ENCODE measurements at places on chromosomes 6 and 20.

DNA sequence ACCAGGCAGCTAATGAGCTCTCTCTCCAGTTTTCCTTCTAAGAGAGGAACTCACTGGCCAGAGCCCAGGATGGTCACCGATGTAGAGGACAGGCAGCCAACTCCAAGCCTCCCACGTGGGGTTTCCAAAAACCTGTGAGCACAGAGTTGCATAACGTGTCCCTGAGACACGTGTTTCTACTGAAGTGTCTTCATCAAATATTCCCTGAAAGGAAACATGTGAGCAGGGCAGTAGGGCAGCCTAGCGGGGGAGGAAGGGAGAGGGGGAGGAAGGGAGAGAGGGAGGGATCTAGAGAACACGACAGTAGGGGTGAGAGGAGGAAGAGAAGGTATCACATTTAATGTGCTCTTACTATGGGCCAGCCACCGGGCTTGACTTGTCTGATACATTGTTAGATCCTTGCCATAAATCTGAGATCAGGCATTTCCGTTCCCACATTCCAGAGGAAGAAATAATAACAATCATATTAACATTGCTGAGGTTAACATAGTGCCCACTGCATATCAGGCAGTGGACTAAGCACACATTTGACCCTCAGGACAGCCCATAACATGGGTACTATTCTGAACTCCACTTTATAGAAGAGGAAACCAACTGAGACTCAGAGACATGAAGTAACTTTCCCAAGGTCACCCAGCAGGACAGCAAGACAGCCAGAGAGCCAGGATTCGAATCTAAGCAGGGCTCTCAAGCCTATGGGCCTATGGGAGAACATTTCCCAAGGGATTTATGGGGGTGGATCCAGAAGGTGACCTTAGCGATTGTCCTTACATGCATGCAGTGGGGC lies 4.5 kb upstream of the SYS1 start:
- H3K27ac ChIP-seq, result no peak overlapping the region
- peaks cover 6% of the 10 kb centered on the region for H3K4me1 ChIP-seq
- DNase-seq, result no peak

DNA sequence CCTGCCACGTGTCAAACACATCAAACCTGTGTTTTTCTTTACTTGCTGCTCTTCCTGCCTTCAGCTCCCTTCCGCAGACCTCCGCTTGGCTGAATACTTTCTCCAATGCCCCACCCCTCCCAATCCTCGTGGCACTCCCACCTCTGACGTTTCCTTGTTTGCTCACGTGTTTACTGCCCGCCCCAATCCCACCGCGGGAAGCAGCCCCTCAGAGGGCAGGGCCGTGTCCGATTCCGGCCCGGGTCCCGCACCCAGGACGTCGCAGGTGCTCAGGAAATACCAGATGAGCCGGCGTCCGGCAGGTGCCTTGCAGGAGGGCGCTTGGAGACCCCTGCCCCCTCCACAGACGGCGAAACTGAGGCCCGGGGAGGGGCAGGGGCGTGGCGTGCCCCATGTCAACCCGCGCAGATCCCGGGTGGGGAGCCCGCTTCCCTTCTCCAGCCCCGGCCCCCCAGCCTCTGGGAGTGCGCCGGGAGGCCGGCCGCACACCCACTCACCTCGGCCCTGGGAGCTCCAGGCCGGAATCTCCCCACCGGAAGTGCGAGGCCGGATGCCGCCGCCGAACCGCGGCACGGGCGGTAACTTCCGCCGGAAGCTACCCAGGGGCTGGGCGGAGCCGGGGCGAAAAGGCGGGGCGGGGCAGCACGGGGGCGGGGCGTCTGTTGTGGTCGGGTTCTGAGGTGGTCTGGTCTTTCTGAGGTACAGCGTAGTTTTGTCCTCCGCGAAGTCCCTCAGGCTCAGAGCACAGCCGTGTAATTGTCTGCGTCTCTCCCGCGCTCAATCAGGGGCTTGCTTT lies 42.3 kb downstream of the ELMO2 start:
- H3K4me3 ChIP-seq, result peak overlapping the region; percentile 99
- H3K27ac ChIP-seq, result peak overlapping the region; percentile 91
- H3K4me1 ChIP-seq, result peaks cover 47% of the 10 kb centered on the region
- peak; percentile 94 for DNase-seq
- H3K36me3 ChIP-seq, result peaks cover 46% of the 10 kb centered on the region

- H3K36me3 ChIP-seq, result peaks cover 19% of the 10 kb centered on the region
- peak overlapping the region; percentile 86 for H3K4me3 ChIP-seq
- H3K27me3 ChIP-seq, result no peaks in the 10 kb centered on the region
- DNase-seq, result no peak
- peak overlapping the region; percentile 99 for H3K27ac ChIP-seq
Observed at GRCh38 chr20:23361119-23361475, 885 bp upstream of the GZF1 start.

DNA sequence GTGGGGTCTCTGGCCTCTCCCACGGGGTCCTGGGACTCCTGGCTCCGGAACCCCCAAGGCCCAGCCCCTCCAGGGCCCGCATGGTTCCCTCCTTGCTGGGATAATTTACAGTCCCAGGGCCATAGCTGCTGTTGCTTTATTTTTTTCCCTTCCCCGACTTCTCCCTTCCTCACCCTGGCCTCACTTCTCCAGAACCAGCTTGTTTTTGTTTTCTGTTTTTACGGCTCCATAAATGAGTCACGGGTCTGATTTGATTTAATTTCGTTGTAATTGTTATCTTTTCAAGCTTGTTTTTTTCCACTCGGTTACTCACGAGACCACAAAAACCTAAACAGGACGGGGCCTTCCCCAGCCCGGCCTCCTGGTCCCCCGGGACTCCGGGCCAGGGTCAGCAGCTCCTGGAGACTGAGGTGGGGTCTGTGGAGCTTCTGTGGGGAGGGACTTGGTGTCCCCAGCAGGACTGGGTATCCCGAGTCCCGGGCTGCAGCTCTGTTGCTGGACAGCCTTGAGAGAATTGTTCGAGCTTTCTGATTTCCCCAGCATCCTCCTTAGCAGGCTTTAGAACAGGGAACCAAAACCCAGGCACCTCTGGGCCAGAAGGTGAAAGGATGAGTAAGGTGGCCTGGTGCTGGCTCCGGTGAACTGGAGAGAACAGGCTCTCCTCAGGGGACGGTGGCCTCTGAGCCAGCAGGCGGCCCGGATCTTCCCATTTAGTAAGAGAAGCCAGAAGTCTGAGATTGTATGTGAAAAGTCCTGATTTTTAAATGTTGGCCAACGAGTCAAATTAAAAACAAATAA lies 94.9 kb downstream of the CEBPB start:
- H3K27ac ChIP-seq, result peak overlapping the region; percentile 71
- peaks cover 28% of the 10 kb centered on the region for H3K4me1 ChIP-seq
- H3K36me3 ChIP-seq, result no peaks in the 10 kb centered on the region
- H3K4me3 ChIP-seq, result no peak overlapping the region
- H3K27me3 ChIP-seq, result no peaks in the 10 kb centered on the region

DNA sequence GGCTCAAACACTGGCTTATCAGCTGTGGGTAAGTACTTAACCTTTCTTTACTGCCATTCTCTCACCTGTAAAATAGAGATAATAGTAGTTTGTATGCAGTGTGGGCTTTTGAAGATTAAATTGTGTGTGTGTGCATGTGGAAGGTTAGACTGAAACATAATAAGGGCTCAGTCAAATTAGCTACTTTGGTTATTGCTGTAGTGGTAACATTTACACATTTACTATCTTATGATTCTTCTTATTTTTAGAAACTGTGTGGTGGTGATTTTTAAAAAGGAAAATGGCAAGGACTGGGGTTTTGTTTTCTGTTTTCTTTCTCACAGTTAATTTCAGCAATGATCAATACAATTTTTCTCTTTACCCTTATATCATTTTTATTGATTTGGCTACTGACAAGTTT lies 206.9 kb downstream of the NKAIN2 start:
- no peaks in the 10 kb centered on the region for H3K4me1 ChIP-seq
- no peak overlapping the region for H3K27ac ChIP-seq
- no peaks in the 10 kb centered on the region for H3K36me3 ChIP-seq
- DNase-seq, result no peak

DNA sequence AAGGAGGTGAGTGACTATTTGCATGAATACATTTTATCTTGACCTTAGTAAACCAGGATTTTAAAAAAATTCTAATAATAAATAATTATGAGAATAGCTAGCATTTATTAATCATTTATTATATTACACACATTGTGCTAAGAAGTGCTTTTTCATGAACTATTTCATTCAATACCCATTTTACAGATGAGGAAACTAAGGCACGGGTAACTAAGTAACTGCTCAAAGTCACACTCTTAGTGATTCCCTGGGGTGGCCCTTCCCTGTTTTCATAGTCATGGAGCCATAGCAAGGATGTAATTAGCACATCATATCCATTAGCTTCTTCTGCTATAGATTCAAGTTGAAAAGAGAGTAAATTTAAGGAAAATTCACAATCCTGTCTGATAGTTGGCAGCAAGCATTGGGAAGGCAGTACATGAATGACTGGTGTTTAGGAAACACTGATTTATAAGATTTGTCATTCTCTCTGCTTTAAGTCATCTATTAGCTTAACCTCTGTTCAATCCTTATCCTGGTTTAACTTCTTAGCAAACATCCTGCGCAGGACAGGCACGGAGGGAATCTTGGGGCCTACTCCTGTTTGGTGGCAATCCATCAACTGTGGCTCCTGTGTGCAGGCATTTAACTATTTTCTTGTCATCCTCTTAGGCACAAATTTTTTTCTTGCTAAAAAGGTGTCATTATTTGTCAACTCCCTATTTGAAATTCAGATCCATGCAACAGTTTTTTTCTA lies 68.3 kb downstream of the RIN2 start:
- H3K4me1 ChIP-seq, result no peaks in the 10 kb centered on the region
- H3K27ac ChIP-seq, result no peak overlapping the region
- no peaks in the 10 kb centered on the region for H3K36me3 ChIP-seq
- H3K4me3 ChIP-seq, result no peak overlapping the region

DNA sequence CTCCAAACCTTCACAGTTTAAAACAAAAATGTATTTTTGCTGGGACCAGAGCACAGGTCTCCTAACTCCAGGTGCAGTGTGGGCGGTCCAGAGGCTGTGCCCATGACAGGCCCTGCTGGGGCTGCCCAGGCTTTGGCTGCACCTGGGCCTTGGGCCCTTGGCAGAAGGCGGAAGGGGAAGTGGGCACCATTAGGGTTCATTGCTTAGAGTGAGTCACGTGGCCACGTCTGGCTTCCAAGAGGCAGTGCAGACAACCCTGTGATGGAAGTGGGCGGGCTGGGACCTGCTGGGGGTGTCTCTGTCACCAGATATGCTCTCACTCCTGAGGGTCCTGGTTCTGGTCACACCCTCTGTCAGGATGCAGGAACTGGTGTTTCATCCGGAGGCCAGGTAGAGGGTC lies 302.2 kb downstream of the QKI start:
- no peaks in the 10 kb centered on the region for H3K36me3 ChIP-seq
- DNase-seq, result no peak
- no peaks in the 10 kb centered on the region for H3K27me3 ChIP-seq
- no peak overlapping the region for H3K4me3 ChIP-seq

GRCh38 chr6:135797361-135797760 lies 54.1 kb upstream of the PDE7B start:
- no peak overlapping the region for H3K4me3 ChIP-seq
- H3K27me3 ChIP-seq, result no peaks in the 10 kb centered on the region
- no peak overlapping the region for H3K27ac ChIP-seq
- DNase-seq, result no peak

GRCh38 chr6:128446497-128446896 lies 73.9 kb downstream of the PTPRK start:
- H3K27ac ChIP-seq, result no peak overlapping the region
- no peaks in the 10 kb centered on the region for H3K4me1 ChIP-seq
- H3K36me3 ChIP-seq, result no peaks in the 10 kb centered on the region
- no peak overlapping the region for H3K4me3 ChIP-seq

DNA sequence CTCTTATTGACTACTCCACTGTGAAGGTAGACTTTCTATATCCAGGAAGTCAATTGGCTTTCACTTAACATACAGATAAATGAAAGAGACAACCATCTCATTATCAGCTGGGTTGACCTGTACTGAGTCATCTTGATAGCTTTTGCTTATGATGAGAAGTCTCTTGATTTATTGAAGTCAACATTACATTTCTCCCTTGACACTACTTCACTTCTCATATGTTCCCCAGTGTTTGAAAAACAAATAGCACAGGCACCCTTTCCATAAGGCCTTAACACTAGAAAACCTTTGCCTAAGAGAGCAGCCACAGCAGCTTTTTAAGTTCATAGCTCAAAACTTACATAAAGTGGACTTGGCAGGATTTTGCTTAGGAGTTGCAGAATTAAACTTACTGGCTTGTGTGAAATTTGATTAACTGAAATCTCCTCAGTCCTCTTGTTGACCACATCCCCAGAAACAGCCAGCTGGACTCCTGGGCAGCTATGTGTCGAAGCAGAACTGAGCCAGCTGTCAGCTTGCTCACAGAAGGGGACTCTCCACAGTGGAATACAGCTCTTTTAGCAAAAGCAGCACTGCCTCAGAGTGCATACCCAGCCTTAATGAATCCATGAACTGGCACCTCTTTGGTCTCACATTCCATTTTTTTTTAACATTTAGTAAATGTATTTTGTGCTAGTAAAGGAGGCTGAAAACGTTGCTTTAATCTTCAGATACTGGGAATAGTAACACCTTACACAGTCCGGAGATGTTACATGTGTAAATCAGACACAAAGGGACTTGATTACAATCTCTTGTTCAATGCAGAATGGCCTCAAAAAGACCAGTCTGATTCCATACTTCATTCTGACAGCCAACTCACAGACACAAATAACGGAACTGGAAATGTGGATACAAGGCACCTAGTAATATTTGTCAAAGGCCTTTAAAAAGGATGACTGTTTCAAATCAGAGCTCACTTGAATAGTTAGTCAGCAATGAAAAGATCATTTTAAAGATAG lies 1532.7 kb downstream of the HACE1 start:
- peak; percentile 4 for DNase-seq
- H3K36me3 ChIP-seq, result no peaks in the 10 kb centered on the region
- H3K27me3 ChIP-seq, result no peaks in the 10 kb centered on the region
- H3K4me3 ChIP-seq, result no peak overlapping the region
- no peak overlapping the region for H3K27ac ChIP-seq

DNA sequence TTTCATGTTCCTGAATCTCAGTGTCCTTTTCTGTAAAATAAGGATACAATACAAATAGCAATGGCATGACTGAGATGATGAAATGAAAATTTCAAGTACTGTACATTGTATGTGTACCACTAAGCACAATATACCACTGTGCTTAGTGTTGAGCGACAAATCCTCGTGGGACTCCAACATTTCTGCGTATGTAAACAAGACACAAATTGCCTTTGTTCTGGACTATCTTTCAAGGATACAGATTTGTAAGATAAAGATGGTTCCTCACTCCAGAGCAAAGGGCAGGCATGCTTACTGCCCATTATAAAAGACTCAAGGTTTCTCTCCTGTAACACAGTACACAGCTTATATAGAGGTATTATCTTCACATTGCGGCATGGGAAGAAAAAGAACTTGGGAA lies 6.0 kb downstream of the RARS2 start:
- H3K4me3 ChIP-seq, result no peak overlapping the region
- H3K27ac ChIP-seq, result no peak overlapping the region

Data from spinal cord (tissue), 10 donors.